ENCODE measurements at places on chromosomes 5 and 9.
A peak's percentile ranks its signal among the peaks of the same experiment; 100 is the strongest.

- peak; percentile 56 for DNase-seq
Observed at GRCh38 chr5:152142840-152143469, 218.3 kb upstream of the GLRA1 start.

- DNase-seq, result no peak
Observed at GRCh38 chr9:21854119-21854518, 51.7 kb downstream of the MTAP start.

DNA sequence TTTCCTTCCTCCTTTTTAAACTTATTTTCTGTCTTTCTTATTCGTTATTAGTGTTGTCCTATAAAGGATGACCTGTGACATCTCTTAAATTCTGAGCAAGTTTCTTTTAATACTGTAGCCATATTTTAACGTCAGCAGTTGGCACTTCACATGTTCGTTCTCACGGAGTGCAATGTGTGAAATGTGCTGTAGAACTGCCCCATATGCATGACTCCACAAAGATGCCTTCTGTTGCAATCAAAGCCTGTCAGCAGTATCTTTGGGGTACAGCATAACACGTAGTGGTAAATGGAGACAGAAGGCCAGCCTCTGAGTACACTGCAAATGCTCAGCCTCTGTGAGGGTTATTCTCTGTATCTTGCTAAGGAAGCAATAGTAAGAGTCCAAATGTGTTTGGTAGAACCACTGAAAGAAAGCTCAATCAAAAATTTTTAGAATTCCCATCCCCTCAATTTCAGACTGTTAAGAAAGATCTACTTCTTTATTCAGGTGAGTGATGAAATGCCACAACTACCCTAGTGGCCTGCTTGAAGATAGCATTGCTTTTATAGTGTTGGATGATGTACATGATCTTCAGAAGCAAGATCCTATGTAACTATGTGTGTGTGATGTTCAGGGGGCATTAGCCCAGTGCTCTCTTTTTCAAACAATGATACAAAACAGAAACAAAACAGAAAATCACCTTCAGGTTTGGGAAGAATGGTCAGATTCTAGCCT is 277.7 kb downstream of the TMEM167A start:
- DNase-seq, result no peak

DNA sequence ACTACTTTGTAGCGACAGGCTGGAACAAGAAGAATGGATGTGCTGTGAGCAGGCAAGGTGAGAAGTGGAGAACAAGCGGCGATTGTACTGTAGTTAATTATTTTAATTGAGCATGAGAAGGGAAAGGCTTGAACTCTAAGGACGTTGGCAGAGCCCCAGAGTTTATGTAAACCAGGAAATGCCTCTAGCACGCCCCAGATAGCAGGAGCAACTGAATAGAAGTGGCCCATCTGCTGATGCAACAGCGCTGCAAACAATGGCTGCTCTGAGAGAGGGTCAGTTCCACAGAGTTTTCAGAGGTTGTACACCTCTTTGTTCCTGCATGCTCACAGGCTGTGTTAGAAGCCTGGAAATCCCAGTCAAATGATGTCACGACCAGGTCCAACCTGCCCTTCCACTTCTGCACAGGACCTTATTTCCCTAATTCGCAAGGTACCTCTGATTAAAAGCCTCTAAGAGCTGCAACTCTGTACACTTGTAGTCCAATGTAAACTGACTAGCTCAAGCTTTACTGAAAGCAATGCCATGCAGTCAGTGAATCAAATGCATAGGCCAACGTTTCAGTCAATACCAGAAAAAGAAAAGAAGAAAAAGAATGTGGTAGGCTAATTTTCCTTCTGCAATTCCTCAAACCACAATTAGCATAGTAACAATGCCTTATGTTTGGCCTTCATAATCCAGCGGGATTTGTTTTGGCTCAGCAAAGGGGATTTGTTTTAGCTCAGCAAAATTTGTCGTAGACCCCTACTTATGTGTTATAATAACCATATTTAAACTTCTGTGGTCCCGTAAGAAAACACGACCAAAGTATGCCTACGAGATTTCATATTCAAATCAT is 119.6 kb upstream of the RETREG1 start:
- peak; percentile 27 for DNase-seq

DNA sequence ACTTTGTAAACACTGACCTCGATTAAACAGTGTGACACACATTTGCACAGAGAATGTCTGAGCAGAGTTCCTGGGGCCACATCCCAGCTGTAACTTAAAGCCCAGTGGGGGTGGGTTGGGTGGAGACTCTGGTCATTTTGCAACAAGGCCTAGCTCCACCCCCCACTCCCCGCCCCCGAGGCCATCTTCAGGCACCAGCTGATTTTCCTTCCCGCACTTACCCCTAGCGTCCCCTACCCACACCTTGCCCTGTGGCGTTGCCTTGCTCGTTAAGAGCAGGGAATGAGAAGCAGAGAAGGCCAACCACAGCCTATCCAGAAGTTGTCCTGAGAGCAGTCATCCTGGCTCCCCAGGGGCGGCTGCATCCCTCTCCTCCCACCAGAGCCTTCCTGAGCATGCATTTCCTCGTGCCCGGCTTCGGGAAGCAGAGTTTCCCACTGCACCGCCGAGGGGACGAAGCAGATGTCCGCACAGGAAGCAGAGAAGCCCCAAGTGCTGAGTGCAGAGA is 101.7 kb upstream of the SARDH start:
- no peak for DNase-seq

GRCh38 chr9:124312290-124313265 is 54.8 kb downstream of the NEK6 start:
- no peak for DNase-seq

DNA sequence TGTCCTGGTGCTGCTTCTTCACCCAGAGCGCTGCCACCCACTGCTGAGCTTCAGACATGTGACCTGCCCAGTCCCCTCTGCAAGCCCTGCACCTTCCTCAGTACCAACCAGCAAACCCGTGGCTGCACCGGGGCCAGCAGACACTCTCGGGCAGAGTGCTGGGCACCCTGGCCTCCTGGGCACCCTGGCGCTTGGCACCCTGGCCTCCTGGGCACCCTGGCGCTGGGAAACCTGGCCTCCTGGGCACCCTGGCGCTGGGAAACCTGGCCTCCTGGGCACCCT is 31.7 kb upstream of the SLC12A7 start:
- no peak for DNase-seq

GRCh38 chr5:16744164-16744880 is 127.5 kb upstream of the RETREG1 start:
- DNase-seq, result peak; percentile 22

DNA sequence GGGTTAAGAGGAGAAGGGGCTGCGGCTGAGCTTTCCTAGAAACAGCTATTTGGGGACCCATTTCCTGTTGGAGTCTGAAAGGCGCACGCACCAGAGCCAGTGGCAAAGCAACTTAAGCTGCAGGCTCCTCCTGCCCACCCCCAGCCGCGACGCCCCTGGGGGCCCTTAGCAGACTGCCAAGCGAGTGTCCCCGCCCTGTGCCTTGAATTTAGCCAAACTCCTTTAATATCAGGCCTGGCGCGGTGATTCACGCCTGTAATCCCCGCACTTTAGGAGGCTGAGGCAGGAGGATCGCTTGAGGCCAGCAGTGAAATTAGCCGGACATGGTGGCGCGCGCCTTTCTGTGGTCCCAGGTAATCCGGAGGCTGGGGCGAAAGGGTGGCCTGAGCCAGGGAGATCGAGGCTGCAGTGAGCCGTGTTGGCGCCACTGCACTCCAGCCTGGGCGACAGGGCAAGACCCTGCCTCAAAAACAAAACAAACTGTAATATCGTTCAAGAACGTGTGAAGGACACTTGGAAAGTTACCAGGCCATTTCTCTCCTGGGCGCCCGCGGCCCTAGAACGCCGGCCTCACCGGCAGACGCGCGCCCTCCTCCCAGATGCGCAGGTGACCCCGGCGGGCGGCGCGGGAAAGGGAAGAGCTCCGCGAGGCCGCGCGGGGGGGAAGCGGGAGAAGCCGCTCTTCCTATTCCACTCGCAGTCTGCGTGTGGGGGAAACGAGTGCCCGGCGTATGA is 1.0 kb upstream of the F2R start:
- DNase-seq, result peak; percentile 46

DNA sequence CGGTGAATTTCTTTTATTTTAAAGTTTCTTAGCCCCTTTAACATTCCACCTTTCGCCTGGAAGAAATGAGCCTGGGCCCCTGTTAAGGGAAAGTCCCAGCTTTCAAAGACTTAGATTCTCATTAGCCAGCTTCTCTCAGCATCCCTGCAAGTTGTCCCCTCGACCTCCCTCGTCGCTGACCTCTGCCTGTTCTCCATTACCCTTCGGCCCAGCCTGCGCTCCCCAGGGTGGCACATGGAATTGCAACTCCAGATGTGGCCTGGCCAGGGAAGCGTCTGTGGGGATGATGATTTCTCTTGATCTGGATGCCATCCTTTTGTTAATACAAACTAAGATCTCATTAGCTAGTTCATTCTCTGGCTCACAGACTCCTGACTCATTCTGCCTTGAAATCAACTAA is 43.4 kb upstream of the FANCC start:
- no peak for DNase-seq

DNA sequence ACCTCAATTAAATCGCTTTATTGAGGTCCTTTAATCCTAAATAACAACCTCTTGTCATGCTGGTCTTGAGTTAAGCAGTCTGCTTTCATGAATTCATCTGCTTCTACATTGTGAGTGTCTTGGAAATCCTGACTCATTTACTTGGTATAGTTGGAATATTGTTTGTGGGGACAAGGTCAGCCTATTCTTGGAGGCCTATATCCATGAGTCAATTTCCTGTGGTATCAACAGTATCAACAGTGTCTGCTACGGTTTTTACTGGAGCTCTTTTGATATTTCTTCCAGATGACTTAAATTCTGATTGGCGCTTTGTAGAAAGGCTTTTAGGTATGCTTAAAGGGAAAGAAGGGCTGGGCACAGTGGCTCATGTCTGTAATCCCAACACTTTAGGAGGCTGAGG is 71.2 kb upstream of the PARP8 start:
- peak; percentile 88 for DNase-seq

DNA sequence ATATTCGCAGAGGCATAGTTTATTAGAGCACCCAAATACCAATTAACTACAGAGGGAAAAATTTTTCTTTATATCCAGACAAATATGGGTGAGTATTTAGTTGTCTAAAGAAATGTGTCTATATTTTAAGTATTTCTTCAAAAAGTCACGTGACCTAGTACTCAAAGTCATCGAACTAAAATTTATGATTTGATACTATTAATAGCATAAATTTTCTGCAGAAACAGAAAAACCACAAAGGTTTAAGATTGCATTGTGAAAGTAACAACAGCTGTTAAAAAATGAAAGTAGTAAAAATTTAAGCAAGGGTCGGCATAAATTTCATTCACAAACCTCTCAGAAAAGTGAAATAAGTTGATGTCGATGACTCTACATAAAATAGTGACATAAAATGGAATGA is 323.9 kb upstream of the RORB start:
- no peak for DNase-seq

DNA sequence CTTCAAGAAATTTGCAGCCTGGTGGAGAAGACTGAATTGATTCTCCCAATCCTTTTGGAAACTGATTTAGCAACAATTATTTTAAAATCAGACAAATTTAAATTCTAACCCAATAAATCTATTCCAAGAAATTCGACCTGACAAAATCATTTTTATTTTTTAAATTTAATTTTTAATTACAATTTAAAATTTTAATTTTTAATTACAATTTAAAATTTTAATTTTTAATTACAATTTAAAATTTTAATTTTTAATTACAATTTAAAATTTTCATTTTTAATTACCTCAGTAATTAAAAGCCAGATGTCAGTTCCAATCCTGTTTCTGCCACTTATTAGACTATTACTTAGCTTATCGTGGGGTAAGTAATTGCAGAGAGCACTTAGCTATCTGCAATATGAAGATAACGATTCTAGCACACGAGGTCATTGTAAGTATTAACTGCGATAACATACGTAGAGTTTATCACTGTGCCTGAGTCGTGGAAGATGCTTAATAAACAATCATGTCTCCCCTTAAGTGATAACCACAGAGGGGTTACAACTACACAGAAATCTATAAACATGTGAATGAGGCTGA is 346.4 kb upstream of the SLC24A2 start:
- no peak for DNase-seq

- no peak for DNase-seq
Observed at GRCh38 chr5:10501554-10502075, 59.9 kb downstream of the ROPN1L start.

DNA sequence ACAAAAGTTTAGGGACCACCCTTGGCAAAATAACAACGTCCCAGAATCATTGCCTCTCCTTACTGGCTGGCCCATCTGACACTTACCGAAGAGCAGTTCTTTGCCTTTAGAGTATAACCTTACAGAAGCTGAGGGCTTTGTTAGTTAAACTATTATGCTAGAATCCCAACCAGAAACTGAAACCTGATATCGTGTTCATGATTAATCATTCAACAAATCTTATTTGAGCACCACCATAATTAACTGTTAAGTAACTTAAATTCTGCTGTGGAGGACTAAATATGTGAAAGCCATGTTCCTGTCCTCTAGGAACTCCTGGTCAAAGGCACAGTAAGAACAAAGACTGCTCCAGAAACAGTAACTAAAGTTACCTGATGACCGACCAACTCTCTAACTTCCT is 104.9 kb downstream of the ARL15 start:
- DNase-seq, result no peak

- DNase-seq, result no peak
Observed at GRCh38 chr9:11320989-11321388, 708.2 kb upstream of the PTPRD start.

- peak; percentile 24 for DNase-seq
Observed at GRCh38 chr5:172534229-172535107, 80.1 kb upstream of the SH3PXD2B start.

- DNase-seq, result no peak
Observed at GRCh38 chr5:74148321-74148720, 492.2 kb downstream of the ENC1 start.

- DNase-seq, result peak; percentile 87
Observed at GRCh38 chr9:136539427-136540421, 6.1 kb downstream of the NOTCH1 start.

DNA sequence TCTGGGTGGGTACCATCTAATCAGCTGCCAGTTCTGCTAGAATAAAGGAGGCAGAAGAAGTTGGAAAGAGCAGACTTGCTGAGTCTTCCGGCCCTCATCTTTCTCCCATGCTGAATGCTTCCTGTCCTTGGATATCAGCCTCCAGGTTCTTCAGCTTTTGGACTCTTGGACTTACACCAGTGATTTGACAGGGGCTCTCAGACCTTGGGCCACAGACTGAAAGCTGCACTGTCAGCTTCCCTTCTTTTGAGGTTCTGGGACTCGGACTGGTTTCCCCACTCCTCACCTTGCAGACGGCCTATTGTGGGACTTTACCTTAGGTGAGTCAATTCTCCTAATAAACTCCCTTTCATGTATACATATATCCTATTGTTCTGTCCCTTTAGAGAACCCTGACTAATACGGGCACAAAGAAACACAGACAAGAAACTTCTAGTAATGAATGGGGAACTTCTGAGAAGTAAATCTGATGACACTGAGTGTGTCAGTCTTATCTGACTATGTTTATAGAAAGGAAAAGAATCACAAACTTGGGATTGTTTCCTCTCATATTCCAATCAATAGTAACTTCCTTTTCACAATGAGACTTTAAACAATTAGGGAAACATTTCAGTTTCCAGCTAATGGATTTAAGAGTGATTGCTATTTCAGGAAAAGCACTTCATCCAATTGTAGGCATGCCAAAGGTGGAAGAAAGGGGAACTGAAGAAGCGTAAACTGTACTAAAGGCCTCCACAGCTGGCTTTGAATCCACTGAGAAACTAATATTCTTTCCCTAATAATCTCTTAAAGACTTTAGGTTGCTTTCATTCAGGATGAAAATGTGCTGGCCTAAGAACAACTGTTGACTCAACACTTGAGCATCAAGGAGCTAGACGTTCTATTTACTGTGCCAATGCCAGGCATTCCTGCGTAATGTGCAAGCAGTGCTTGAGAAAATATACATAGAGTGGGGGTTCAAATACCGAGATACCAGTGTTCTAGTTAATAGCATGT is 127.9 kb upstream of the PTGER4 start:
- peak; percentile 98 for DNase-seq

GRCh38 chr9:5536684-5537083 is 26.4 kb downstream of the PDCD1LG2 start:
- DNase-seq, result no peak

Data from ELR (cell line).